ENCODE measurements at places on chromosomes 7 and 10.

- DNase-seq, result peak; percentile 76
These were observed 336.3 kb downstream of the KCNMA1 start for GRCh38 chr10:77301305-77301730.

- no peak for DNase-seq
These were observed 8.7 kb upstream of the PLXNA4 start for GRCh38 chr7:132584796-132585494.

DNA sequence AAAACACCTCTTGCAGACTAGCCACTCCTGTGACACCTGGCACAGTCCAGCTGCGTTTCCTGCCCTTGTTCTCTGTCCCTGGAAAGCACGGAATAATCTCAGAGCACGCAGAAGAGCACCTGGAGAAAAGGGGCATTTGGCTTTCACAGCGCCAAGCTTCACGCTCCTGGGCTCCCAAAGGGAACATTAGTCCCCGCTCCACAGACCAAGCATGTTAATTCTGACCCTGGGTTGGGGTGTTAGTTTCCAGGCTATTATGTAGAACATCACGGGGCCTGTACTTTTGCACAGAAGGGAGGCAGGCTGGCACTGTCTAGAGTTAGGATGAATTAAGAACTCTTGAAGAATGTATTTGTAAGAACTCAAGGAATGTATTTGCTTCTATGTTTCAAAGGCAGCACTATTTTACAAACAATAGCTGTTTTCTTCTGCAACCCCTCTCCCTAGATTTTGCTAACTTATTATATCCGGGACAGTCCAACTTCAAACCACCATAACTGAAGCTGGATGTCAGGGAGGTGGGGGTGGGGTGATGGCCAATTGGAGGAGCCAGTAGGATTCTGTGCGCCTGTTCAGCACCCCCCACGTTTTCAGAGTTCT, 62.2 kb upstream of the TRIM8 start:
- no peak for DNase-seq

DNA sequence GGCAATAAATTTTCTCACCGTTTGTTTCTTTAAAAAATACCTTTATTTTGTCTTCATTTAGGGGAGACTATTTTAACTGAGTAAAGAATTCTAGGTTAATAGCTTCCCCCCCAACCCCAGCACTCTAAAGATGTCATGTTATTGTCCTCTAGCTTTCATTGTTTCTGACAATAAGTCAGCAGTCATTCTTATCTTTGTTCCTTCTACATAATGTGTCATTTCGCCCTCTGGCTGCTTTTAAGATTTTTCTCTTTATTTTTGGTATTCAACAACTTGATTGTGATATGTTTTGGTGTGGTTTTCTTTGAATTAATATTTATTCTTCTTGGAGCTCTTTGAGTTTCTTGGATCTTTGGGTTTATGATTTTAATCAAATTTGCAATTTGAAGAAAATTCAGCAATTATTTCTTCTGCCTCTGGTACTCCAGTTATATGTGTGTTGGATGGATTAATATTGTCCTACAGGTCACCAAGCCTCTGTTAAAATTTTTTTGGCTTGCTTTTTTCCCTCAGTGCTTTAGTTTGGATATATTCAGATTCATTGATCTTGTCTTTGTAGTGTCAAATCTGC, 64.6 kb upstream of the ELN start:
- no peak for DNase-seq

GRCh38 chr7:123539871-123540270, 5.5 kb upstream of the IQUB start:
- no peak for DNase-seq

Data from ELR (cell line).